ENCODE measurements at places on chromosomes 2 and 18.

DNA sequence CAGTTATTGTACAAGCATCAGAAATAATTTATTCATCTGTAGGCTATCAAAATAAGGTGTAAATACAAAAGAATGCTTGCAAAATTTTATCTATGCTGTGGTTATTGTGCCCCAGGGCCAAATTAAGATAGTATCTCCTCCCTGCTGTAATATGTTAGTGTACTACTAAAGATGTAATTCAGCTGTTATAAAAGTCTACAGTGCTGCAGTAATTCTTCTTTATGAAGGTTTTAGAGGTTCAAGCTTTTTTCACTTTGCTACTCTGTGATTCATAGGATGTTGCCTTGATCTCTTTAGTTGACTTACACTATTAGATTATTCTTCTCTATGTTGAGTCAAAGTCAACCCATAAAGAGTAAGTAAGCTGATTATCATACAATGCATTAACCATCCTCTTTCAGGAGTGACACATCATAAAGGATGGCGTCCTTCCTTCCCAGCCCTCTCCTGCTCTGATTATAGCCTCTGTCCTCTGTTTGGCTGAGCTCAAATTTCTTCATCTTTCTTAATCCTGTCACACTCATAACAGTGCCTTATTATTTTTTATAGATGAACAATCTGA is 29.3 kb upstream of the DYNAP start:
- no peak for DNase-seq

- DNase-seq: no peak
Observed at GRCh38 chr2:112001942-112002341, 53.1 kb upstream of the TMEM87B start.

- DNase-seq: no peak
Observed at GRCh38 chr2:53104263-53104662, 663.3 kb upstream of the CHAC2 start.

- no peak for DNase-seq
Observed at GRCh38 chr2:56889738-56890137, 705.9 kb downstream of the CCDC85A start.

GRCh38 chr2:84880645-84881521 is at the start of gene TRABD2A:
TRABD2A (minus strand) TSS chr2:84881084; CDS start chr2:84881039, 45 bp downstream.
- peak; percentile 38 for DNase-seq

- no peak for DNase-seq
Observed at GRCh38 chr2:238242731-238243495, 3.1 kb upstream of the HES6 start.

DNA sequence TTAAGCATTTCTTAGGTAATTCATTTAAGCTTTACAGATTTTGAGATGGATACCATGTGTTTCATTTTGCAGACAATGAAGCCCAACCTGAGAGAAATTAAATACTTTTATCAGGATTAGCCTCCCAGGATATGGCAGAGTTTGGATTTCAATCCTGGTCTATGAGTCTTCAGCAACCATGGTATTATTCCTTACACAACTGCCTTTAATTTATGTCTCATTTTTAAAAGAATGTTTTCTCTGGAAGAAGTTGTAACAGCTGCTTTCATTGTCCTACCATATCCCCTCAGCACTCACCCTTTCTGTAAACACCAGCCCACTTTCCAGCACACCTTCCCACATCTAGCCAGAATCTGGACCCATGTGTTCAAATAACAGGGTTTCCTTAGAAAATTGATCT is 863.7 kb upstream of the VRK2 start:
- DNase-seq: no peak

- no peak for DNase-seq
Observed at GRCh38 chr2:133993160-133993559, 260.7 kb upstream of the MGAT5 start.

DNA sequence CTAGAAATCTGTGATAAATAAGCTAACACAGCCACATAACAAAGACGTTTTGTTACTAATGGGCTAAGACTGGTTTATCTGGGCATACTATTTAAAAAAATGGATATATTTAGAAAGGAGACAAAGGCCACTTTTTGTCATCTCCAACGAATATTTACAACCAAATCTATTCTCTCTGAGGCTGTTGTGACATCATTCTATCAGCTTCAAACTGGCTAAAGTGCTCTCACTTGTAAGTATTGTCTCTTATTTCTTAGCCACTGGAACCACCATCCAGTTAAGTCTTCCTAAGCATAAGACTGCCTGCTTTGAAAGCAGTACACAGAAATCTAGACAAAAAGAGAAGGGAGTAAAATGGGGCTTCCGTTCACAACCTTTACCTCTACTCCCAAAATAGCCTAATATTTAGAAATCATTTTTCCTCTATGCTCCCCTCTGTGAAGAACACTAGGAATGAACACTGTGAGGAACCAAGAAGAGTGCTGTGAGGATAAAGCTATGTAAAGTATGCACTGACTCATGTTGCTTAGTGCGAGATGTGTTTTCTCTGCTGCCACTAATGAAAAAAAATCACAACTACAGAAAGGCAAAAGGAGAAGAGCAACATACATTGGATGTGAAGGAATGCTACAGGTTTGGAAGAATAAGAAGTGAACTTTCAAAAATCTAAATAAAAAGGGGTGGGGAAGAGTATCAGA is 264.1 kb downstream of the EXOC6B start:
- no peak for DNase-seq

GRCh38 chr18:8381821-8382459 is 227.3 kb upstream of the RAB12 start:
- no peak for DNase-seq

DNA sequence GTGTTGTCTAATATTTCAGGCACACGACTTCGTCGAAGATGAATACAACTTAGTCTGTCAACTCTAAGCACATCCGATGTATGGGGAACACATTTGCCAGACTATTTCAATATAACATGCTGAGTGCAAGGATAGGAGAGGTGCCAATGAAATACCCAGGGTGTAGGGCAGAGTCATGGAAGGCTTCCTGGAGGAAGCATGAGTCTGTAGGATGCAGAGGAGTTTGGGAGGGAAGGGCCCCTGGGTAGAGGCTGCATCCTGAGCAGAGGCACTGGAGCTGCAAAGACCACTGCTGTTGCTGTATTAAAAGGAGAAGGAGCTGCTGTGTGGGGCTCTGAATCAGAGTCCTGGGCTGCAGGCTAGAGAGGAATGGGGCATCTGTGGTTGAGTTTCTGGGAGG is 89.9 kb downstream of the ASAP2 start:
- DNase-seq: no peak

DNA sequence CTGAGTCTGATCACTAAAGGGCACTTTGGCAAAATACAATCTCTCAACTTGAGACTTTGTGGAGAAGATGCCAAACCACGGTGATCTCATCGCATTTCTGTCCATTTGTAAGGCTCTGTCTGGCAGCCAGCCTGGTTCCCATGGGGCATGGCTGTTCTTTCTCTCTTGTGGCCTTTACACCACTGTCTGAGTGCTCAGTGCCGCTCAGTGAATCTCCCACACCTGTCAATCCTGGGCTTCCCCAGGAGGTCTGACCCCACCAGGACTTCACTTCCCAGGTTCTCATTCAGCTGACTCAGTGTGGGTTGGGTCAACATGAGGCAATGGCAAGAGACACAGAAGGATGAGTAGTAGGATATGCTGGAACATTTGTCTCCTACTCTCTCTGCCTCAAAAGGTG is 96.8 kb upstream of the TRIB2 start:
- no peak for DNase-seq

DNA sequence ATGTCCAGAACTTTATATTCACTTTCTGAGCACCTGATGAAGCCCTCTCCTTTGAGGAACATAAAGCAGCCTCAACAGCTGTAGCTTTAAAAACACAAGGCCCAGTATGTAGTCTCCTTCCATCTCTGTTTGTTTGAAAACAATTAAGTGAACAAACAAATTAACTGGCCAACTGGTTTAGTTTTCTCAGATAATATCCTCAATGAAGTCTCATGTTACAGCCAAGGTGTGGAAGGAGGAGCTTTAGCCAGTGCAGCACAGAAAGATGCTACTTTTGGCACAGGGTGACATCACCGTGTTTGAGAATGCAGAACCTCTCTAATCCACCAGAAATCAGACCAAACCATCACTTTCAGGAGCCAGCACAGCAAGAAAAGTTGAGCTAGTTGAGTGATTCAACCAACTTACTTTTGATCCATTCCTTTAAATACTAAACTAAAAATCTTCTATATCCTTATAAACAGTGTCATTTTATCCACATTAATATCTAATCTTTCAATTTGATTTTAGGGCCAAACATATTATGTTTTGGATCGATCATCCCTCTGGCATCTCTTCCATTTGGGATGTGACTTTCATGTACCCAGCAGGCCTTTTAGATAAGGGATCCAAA is 488.7 kb downstream of the ARHGAP15 start:
- no peak for DNase-seq

GRCh38 chr2:219247678-219248642 is 2.7 kb downstream of the STK16 start:
- no peak for DNase-seq

DNA sequence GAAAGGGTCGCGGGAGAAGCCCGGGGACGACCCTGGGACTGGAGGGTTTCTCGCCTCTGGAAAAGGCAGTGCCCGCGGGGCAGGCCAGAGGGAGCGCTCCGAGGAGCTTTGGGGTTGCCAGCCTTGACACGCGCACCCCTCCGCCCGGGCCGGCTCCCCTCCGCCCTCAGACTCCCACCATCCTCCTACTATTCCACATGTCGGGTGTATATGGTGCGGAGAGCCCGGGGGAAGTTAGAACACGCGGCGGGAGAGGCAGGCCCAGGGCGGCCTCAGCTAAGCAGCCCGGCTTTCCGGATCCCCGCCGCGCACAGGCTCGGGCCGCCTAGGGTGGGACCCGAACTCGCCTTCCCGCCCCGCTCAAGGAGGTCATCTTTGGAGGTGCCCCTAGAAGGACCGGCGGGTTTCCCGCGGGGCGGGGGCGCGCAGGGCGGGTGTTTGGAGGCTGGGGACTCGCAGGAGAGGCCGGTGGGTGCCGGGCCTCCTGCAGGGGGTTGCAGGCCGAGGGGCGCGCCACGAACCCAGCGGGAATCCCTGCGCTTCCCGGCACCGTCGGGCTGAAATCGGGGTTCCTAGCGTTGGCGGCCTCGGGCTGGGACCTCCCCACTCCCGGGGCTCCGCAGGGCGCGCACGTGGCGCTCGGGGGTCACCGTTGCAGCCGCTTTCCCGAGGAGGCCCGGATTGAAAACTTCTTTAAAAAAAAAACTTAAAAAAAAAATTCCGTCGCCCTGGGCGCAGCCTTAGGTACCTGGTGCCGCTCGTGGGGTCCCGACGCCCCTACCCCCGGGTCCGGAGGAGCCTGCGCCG is 3.7 kb downstream of the NFATC1 start:
- peak; percentile 55 for DNase-seq

DNA sequence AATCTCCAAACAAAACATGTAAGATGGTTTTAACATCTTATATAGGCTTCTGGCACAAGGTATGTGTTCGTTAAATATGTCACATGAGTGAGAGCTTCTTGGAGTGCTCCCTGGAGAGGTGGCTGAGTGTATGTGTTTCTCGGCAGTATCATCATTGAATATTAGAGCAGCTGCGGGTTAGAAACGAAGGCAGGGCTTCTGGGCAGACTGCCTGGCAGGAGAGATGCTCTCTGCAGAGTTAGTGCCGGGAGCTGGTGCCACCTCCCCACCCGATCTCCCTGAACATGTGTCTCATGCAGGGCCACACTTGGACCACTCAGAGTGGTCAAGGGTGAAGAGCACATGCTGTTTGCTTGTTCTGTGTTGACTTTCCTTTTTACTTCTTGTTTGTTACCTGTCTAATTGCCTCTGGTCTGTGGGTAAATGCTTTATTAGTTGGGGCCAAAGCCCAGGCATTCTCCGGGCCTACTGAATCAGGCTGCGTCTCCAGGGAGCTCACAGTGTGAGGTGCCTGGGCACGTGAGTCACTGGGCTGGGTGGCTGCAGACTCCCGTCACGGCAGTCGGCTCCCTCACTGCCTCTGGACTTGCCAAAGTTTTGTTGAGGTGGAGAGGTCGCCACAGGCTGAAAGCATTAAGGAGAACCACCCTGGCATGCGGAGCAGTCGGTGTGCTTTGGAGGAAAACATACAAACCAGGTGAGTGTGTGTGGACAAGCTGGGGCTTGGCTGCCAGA is 246.6 kb downstream of the FHOD3 start:
- no peak for DNase-seq

GRCh38 chr2:30978044-30978443 is 160.2 kb downstream of the GALNT14 start:
- DNase-seq: no peak

- no peak for DNase-seq
Observed at GRCh38 chr18:51957001-51957400, 383.0 kb upstream of the DCC start.

DNA sequence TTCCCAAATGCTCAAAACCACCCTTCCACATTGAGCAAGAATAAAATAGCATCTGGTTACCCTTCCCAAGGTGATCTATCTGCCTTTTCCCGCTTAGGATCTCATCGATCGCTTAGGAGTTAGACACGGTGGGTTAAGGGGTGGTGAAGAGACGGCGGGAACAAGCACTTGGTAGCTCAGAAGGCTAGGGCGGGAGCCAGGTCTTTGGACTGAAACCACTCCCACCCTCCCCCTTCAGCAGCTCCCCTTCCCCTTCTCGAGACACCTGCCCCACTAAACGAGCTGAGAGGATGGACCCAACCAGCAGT is 513 bp downstream of the THOC1 start:
- DNase-seq: no peak

DNA sequence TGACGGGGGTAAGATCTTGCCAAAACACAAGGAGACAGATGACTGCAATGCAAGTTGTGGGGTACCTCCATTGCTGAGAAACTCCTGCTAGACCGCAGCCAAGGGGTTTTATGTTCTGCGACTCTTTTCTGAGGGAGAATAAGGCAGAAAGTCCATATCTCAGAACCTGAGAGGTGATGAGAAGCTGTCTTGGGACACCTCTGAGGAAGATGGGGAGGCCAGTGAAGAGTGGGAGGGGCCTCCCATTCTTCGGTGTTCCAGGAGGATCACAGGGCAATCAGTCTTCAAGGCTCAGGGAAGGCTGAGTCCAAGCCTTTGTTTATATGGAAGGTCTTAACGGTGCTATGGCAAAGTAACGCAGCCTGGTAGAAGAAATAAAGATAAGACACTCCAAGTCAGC is 18.0 kb downstream of the CYP27A1 start:
- DNase-seq: no peak

GRCh38 chr2:189559579-189560272 is 20.9 kb downstream of the SLC40A1 start:
- DNase-seq: no peak

DNA sequence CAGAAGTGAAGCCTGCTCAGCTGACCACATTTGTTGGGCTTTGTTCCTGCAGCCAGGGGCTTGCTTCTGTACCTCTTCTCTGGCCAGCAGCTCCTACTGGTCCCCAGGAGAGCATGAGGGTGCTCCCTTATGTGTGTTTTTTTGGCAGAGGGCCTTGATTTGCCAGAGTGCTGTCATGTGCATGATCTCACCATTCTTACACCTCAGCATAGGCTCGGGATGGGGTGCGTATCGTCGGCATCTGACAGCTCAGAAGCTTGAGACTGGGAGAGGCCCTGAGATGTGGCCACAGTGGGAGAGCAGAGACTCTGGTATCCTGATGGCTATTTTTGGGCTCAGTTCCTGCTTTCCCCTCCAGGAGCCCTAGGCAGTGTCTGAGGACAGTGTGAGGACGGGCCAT is 71.2 kb downstream of the CELF4 start:
- DNase-seq: no peak

GRCh38 chr2:3585261-3586109 is 9.4 kb upstream of the COLEC11 start:
- no peak for DNase-seq

GRCh38 chr18:58284699-58285448 is 240.8 kb downstream of the NEDD4L start:
- no peak for DNase-seq
